Activated naive CD8-positive, alpha-beta T cell treated with anti-CD3 and anti-CD28 coated beads for 36 hours (primary cell): ENCODE measurements at places on chromosomes 1 and 21. TPM values are rescaled to one million over a fixed set of nuclear protein-coding genes. Genes with fewer than 3 reads are reported as not detected.

DNA sequence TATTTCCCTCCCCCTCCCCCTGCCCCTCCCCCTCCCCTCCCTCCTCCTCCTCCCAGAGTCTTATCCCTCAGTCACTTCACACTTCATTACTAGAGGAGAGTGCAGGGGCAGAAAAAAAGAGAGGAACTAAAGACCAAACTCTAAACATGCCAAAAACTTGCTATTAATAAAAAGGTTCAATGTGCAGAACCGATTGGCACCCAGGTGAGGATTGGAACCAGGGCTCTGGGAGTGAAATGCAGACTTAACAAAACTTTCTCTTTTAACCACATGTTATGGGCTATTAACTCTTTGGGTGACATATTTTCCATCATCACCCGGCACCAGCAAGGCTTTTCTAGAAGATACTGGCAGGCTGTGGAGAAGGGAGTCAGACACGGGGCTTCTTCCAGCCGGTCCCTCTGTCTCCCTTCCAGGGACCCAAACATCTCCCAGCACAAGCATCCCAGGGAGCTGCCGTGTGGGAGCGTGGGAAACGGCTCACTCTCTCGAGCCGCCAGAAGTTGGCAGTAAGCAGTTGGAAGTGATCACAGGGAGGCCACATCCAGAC, 13.6 kb downstream of the NID1 start:
- H3K27me3 ChIP-seq = peaks cover 19% of the 10 kb centered on the region
- H3K4me1 ChIP-seq = no peaks in the 10 kb centered on the region
- H3K36me3 ChIP-seq = no peaks in the 10 kb centered on the region
- no peak overlapping the region for H3K4me3 ChIP-seq

Gene BACE2
- 1.8 TPM for total RNA-seq

- H3K4me3 ChIP-seq = no peak overlapping the region
- H3K27ac ChIP-seq = no peak overlapping the region
- H3K4me1 ChIP-seq = no peaks in the 10 kb centered on the region
- DNase-seq = no peak
- no peaks in the 10 kb centered on the region for H3K36me3 ChIP-seq
- peaks cover 5% of the 10 kb centered on the region for H3K27me3 ChIP-seq
These were observed 13.8 kb upstream of the EDEM3 start for GRCh38 chr1:184768467-184768866.

Gene TRIM63
- not detected for total RNA-seq

GRCh38 chr1:232533328-232533727, 96.6 kb downstream of the SIPA1L2 start:
- no peak overlapping the region for H3K4me3 ChIP-seq
- no peak overlapping the region for H3K27ac ChIP-seq
- peaks cover 3% of the 10 kb centered on the region for H3K27me3 ChIP-seq
- no peaks in the 10 kb centered on the region for H3K4me1 ChIP-seq

DNA sequence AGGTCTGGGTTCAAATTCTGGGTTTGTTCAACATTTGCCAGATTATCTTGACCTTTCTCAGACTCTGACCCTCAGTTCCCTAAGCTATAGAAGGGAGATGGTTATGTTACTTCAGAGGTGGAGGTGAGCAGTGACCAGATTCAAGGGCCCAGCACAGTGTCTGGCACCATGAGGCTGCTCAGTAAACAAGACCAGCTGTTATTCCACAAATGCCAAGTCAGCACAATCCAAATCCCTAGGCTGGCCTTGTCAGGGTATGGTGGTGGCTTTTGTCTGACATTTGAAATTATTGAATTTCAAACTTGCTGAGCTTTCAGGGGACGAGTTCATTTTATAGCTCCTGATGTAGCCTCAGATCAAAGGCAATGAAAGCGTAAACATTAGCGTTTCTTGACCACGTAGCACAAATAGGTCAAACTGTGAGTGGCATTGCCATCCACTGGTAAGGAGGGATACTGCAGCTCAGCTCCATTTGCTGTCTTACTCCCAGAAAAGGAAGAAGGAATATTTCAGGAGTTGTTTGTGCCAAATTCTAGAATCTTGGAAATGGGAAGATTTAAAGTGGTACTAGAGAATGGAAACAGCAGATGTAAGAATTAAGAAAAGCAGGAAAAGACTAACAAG, 94.3 kb upstream of the EDN2 start:
- H3K27me3 ChIP-seq = no peaks in the 10 kb centered on the region
- H3K36me3 ChIP-seq = peaks cover 24% of the 10 kb centered on the region
- H3K27ac ChIP-seq = no peak overlapping the region
- H3K4me3 ChIP-seq = no peak overlapping the region
- DNase-seq = no peak

Gene HES2
- total RNA-seq = not detected

GRCh38 chr1:6128276-6129081, 51.6 kb downstream of the CHD5 start:
- H3K4me3 ChIP-seq = no peak overlapping the region
- no peaks in the 10 kb centered on the region for H3K4me1 ChIP-seq
- H3K36me3 ChIP-seq = no peaks in the 10 kb centered on the region
- H3K27ac ChIP-seq = no peak overlapping the region
- peaks cover 3% of the 10 kb centered on the region for H3K27me3 ChIP-seq
- no peak for DNase-seq

DNA sequence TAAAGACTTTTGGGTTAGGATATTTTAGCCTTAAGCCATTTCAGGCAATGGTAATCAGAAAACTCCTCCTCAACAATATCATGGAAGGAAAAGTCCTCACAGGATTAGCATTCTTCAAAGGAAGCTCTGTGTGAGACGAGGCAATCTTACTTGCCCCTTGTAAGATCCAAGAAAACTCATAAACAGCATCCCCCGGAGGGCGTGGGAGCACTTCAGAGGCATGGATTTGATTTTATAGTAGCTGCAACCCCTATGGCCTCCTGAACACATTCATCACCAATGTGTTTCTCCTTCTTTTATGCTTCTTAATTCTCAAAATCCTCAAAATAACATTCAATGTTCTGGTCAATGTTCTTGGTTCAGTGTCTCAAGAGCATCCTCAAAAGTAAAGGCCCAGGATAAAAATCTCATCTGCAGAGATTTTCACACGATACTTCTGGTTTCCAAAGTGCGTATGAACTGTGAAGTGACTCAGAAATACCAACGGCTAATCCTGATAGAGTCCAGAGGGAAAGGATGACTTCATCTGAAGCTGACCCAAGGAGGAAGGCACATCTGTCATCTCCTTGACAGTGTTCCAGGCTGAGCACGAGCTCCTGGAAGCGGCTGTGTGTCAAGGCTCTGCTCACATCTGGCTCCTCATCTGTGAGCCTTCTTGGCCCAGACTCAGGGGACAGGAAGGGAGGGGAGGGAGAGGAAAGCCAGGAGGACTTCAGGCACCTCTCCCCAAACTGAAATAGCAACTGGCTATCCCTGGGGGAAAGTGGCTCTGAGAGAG, 49.3 kb upstream of the PSEN2 start:
- no peaks in the 10 kb centered on the region for H3K27me3 ChIP-seq
- no peak overlapping the region for H3K27ac ChIP-seq
- H3K36me3 ChIP-seq = no peaks in the 10 kb centered on the region

DNA sequence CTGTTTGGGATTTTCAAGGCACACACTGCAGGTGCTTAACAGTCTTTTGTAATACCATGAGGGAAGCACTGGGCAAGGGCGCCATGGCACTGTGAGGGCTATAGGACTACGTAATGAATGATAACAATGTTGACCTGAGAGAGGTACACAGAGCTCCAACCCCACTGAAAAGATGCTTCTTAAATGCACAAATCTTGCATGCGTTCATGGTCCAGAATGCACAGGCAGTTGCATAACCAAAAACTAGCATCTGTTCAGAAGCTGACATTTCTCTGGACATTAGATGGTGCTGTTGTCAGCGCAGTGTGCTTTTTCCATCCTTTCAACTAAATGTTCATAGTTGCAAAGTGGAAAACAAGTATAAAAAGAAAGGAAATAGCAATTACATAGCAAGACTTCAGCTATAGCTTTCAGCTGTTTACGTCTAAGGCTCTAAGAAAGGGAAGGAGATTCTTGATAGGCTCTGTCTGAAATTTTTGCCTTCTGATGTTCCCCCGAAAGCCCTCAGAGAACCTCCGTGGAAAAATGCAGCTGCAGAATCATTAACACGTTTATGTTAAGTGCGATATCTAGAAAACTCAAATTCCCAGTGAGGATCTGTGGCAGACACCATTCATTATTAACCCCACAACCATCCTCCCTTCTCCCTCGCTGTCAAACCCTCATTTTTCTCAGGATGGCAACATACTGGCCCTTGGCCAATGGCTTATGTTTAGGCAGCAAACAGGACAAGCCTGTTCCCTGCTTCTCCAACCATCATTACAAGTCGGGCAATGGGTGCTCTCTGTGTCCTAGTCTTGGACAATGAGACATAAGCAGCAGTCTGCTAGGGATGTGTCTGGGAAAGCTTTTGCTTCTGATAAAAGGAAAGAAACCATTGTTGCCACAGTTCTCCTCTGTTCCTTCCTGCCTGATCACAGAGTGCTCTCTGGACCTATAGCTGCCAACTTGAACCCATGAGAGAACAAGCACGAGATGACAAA, 8.2 kb upstream of the TARBP1 start:
- H3K4me1 ChIP-seq = peaks cover 25% of the 10 kb centered on the region
- H3K36me3 ChIP-seq = no peaks in the 10 kb centered on the region
- peaks cover 15% of the 10 kb centered on the region for H3K27me3 ChIP-seq
- peak; percentile 22 for DNase-seq
- no peak overlapping the region for H3K4me3 ChIP-seq

DNA sequence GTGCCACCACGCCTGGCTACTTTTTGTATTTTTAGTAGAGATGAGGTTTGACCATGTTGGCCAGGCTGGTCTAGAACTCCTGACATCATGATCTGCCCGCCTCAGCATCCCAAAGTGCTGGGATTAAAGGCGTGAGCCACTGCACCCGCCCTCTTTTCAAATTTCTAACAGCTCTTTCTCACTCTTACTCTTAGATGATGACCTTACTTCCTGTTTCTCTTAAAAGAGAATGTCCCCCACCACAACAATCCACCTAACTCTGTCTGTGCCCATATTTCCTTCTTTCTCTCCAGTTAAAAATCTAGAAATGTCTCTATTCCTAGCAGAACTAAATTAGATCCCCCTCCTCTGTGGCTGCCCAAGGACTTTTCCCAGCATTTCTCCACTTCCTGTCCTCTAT, 46.6 kb upstream of the RGS2 start:
- no peak overlapping the region for H3K27ac ChIP-seq
- H3K27me3 ChIP-seq = peaks cover 8% of the 10 kb centered on the region
- no peak overlapping the region for H3K4me3 ChIP-seq
- no peak for DNase-seq

Gene F13B
- not detected for total RNA-seq

Gene PAQR6
- 4.9 TPM for total RNA-seq

DNA sequence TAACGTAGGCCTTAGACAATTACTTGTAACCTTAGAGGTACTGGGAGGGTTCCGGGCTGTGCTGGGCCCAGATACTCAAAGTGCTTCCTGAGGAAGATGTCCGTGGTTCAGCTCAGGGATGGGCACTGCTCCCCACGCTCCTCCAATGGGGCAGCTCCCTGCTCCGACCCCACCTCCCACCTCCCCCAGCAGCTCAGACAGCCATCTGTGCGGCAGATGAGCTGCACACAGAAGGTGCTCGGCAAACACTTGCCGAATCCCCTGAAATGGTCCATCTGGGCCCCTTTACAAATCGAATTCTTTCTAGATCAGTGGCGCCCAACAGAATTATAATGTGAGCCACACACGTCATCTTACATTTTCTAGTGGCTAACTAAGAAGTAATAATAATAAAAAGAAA, 242.4 kb upstream of the RAB4A start:
- no peaks in the 10 kb centered on the region for H3K36me3 ChIP-seq
- H3K4me3 ChIP-seq = no peak overlapping the region
- no peak for DNase-seq
- peaks cover 3% of the 10 kb centered on the region for H3K27me3 ChIP-seq

Gene FCRL3
- total RNA-seq = 1.0 TPM

DNA sequence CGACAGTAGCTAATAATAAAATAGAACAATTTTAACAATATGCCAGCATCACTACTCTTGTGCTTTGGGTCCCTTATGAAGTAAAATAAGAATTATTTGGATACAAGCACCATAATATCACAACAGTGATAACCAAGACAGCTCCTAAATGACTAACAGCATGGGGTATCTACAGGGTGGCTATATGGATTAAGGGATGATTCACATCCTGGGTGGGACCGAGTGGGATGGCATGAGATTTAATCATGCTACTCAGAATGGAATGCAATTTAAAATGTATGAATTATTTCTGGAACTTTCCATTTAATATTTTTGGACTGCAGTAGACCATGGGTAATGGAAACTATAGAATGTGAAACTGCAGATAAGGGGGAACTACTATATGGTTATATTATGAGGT, 28.1 kb upstream of the B3GALNT2 start:
- no peak overlapping the region for H3K27ac ChIP-seq
- DNase-seq = no peak
- no peaks in the 10 kb centered on the region for H3K36me3 ChIP-seq
- H3K27me3 ChIP-seq = peaks cover 10% of the 10 kb centered on the region
- peaks cover 3% of the 10 kb centered on the region for H3K4me1 ChIP-seq

DNA sequence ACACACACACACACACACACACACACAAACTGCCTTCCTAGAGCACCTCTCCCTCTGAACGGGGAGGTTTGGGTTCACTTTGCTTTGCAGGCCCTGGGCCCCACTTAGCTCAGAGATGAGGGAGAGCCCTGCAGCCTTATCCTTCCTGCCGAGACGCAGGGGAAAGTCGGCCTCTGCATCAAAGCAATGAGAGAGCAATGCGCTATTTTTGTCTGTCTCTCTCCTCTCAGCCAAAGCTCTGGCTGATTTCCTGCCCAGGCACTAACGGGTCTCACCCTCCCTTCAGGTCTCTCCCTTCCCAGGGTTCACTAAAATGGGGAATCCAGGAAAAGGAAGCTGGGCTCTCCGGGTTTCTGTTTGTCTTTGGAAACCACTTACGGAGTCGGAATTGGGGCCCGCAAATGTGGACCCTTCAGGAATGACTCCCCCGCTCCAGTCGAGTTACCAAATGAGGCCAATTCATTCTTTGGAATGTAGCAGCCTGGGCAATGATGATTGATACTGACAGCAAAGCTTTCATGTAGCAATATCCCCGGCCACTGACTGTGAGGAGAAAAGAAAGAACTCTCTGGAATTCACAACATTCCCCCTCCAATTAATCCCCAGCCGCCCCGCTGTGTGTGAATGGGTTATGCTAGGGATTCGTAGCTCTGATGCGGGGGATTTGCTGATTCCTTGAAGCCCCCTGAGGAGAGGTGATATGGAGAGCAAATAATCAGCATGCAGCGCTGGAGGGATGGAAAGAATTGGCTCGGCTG, 61.5 kb upstream of the WLS start:
- no peaks in the 10 kb centered on the region for H3K36me3 ChIP-seq
- no peak overlapping the region for H3K4me3 ChIP-seq
- no peaks in the 10 kb centered on the region for H3K27me3 ChIP-seq

Gene CATSPERE
- total RNA-seq = 0.45 TPM

DNA sequence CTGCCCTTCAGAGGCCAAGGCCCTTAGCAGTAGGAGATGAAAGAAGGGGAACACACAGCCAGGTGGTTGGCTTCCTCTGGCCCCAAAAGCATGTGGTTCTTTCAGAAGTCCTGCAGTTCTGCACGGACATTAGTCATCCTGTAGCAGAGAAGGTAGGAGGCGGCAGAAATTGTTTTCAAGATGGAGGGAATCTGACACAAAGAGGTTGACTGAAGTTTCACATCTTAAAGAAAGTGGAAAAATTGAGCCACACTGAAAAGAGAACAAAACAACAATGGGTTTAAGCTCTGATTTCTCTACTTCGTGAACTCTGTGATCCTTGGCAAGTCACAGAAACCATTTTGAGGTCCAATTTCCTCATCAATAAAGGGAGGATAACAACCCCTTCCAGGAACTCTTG, 125.3 kb upstream of the DNAH14 start:
- H3K27ac ChIP-seq = peak overlapping the region; percentile 83
- no peaks in the 10 kb centered on the region for H3K36me3 ChIP-seq
- peaks cover 19% of the 10 kb centered on the region for H3K4me1 ChIP-seq
- H3K4me3 ChIP-seq = no peak overlapping the region

- H3K36me3 ChIP-seq = peaks cover 4% of the 10 kb centered on the region
- H3K27me3 ChIP-seq = no peaks in the 10 kb centered on the region
- H3K4me3 ChIP-seq = peak overlapping the region; percentile 19
- H3K4me1 ChIP-seq = peaks cover 48% of the 10 kb centered on the region
These were observed 102.6 kb downstream of the APP start for GRCh38 chr21:26067836-26068594.
